Activated CD8-positive, alpha-beta memory T cell treated with anti-CD3 and anti-CD28 coated beads, Interleukin-2, amount 50 U/mL, for 4 hours (primary cell): ENCODE measurements at places on chromosomes 11 and 22.

DNA sequence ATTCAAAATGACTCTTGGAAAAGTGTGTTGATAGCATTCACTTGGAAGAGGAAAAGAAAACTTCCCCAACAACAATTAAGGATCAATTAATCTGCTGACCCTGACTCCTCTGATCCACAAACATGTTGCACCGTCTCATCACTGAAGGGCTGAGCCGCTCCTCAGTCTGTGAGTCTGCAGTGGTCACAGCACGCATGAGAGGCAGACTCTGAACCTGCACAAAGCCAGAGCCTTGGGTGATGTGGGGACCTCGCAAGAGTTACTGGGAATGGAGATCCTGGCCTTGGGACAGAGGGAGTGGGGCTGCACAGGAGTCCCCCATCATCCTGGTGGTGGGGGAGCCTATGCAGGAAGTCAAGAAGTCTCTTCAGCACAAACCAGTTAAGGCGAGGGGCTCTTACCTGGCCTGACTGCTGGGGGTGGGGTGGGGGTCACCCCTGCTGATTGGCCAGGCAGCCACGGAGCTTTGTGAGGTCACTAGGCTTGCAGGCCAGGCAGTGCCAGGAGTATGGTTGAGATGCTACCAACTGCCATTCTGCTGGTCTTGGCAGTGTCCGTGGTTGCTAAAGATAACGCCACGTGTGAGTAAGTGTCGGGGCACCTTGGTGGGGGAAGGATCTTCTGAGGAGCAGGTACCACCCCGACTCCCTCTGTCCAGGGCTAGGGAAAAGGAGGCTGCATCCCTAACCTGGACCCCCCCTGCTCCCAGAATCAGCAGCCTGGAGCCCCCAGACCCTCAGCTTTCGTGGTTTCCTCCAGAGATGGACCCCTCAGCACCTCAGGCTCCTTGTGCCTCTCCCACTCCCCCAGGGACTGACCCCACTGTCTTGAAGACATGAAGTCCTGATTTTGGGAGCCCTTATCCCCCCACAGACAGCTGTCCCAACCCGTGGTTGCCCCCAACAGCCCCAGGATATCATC, at the start of gene ACR:
Gene ACR (plus strand): TSS at position 477 of the 921 bp plus-strand sequence. CDS start 32 bp downstream, at position 509.
- peak; percentile 10 for DNase-seq

DNA sequence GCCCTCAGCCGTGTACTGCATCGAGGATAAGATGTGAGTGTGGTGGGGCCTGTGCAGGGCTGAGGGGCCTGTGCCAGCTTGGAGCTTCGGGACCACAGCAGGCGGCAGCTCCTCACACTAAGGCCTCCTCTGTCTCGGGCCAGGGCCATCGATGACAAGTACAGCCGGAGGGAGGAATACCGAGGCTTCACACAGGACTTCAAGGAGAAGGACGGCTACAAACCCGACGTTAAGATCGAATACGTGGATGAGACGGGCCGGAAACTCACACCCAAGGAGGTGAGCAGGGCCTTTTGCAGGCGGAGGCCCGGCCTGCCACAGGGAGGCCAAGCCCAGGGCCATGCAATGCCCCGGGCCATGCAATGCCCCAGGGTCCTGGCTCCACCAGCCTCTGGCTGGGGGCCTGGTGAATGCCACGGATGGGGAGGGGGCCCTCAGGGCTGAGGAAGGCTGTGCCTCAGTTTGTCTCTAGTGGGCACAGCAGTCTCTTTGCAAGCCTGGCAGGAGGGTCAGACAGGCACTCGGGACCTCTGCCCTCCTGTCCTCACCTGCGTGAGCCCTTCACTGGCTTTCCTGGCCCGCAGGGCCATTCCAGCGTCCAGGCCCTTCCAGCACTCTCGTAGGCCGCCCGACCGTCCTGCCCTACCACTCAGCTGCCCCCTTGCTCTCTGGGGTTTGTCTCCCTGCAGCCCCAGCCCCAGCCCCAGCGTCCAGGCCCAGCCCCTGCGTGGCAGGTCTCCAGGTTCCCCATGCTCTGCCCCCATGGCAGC, 16.3 kb downstream of the SART1 start:
- DNase-seq = no peak

GRCh38 chr11:36105743-36106581, 162.1 kb downstream of the LDLRAD3 start:
- no peak for DNase-seq

DNA sequence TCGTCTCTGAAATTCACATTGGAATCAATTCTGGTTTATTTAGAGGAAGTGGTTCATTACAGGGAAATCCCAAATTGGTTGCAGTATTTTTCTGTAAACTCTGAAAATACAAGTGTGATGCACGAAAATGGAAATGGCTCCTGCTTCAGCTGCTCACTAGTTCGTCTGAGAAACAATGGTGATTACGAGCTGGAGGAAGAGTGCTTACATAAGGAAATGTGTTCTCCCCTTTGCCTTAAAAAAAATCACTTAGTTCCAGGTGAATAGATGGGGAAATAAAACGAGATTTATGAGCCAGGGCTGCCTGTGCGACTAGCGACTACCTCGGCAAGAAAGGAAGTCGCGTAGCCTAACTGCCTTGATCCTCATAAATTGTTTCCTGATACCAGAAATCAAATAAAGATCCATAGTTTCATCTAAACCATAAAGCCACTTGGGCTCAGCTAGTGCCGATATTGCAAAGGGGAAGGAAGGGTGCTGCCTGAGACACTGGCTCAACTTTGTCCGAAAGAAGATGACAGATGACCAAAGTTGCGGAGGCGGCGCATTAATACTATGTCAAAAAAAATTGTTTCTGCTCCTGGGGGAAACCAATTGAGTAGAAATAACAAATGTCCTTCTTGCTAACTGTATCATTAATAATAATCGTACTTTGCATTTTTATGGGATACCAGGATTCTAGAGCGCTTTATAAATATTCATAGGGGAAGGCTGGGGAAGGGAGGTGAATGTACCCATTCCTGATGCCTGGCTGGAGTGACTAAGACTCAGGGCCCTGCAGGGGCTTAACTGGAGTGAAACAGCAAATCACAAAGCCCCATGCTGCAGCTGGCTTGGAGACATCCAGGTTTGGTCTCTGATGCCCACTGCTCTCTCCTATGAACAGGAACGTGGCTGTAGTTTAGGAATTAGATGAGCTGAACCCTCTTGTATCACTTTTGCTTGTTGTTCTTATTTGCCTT, 185.7 kb downstream of the BLID start:
- no peak for DNase-seq

- no peak for DNase-seq
Measured at GRCh38 chr11:80782135-80782885, 1341.5 kb upstream of the TENM4 start.

DNA sequence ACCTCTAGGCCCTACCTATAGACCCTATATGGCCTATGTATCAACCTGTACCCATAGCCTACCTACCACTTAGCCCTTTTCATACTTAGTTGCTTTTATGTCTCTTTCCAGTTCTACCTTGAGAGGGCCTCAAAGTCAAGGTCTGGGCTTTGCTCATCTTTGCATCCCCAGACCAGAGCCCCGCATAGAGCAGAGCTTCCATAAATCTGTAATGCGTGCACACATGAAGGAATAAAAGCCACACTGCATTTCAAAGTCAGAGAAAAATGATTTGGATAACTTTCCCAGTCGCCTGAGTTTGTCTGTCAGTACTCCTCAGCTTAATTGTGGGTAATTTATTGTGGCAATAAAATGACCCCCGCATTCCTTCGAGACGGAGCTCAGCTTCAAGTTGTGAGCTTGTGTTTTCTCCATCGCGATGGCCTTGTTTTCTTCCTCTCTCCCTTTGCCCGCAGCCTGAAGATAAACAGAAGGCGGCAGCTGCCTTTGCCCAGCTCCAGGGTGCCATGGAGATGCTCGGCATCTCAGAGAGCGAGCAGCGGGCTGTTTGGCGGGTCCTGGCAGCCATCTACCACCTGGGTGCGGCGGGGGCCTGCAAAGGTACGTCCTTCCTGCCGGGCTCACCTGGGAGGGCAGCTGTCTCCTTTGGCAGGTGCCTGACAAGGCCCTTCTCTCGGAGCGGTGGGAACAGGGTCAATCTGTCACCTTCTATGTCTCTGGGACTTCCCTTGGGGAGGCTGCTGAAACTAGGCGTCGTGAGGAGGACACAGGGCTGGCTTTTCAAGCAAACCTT, 55.7 kb downstream of the MYO18B start:
- no peak for DNase-seq

DNA sequence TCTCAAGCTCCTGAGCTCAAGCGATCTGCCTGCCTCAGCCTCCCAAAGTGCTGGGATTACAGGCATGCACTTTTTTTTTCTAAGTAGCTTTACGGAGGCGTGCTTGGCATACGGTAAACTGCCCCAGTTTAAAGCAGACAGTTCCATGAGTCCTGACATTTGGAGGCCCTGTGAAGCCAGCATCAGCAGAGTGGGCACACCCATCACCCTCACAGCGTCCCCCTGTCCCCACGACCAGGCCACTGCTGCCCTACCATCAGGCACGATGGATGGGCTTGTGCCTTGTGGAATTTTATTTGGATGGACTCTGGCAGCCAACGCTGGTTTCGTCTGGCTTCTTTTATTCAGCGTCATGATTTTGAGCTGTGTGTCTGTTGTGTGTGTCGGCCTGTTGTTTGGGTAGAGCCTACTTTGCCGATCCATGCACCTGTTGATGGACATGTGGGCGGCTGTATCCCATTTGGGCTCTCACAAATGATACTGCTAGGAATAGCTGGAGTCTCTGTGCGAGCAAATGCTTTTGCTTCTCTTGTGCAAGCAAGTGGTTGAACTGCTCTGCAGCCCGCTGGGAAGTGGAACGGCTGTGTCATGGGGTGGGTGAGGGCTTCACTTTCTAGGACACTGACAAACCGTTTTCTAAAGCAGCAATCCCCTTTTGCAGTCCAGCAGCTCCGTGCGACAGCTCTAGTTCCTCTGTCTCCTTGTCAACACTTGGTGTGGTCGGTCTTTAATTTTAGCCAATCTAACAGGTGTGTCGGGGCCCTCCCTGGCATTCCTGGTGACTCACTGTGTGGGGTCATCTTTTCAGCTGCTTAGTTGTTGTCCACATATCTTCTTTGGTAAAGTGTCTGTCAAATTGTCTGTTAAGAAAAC, 23.8 kb downstream of the KCNQ1 start:
- no peak for DNase-seq
